CD4-positive, alpha-beta T cell (primary cell): ENCODE measurements at places on chromosomes 1 and 21.

DNA sequence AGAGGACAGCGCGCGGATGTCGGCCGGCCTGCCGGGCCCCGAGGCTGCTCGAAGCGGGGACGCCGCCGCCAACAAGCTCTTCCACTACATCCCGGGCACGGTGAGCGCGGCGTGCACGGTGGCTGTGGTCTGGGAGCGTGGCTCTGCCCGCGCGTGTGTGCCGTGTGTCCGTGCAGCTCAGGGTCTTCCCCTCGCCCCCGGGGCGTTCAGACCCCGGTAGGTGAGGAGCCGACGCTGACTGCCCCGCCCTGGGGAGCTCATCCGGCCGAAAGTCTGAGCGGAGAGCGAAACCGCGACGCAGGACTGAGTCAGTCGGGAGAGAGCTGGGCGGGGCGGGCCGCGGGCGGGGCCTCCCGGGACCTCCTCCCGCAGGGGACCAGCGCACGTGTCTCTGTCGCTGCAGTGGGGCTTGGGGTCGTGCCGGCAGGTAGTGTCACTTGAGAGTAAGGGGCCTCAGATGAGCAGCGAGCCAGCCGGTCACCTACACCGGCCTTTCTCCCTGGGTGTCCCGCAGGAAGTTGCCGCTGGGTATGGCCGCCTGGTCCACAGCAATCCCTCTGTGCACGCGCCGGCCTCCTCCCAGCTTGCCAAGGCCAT is 520 bp downstream of the PLEKHN1 start:
- no peaks in the 10 kb centered on the region for H3K36me3 ChIP-seq
- peaks cover 23% of the 10 kb centered on the region for H3K4me1 ChIP-seq
- peaks cover 9% of the 10 kb centered on the region for H3K27me3 ChIP-seq
- DNase-seq: peak; percentile 68
- H3K4me3 ChIP-seq: peak overlapping the region; percentile 67
- no peak overlapping the region for H3K27ac ChIP-seq

GRCh38 chr1:11174261-11174942 is 14.8 kb upstream of the ANGPTL7 start:
- H3K27me3 ChIP-seq: no peaks in the 10 kb centered on the region
- DNase-seq: no peak
- H3K27ac ChIP-seq: no peak overlapping the region
- no peaks in the 10 kb centered on the region for H3K4me1 ChIP-seq
- H3K36me3 ChIP-seq: peaks cover 32% of the 10 kb centered on the region

DNA sequence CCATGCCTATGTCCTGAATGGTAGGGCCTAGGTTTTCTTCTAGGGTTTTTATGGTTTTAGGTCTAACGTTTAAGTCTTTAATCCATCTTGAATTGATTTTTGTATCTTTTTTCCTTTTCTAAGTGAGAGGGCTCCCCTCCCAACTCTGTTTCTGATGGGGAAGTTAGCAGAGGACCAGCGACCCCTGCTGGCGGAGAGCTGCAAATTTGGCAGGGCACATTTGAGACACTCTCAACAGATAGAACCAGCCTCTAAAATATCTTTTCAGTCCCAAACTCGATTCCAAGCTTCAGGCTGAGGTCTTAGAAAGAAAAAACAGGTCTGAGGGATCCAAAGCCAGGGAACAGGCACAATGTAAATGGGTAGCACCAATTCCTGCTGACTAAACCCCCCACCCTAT is 32.5 kb downstream of the LRRC3 start:
- peaks cover 11% of the 10 kb centered on the region for H3K4me1 ChIP-seq
- no peaks in the 10 kb centered on the region for H3K36me3 ChIP-seq
- no peak overlapping the region for H3K4me3 ChIP-seq
- no peak overlapping the region for H3K27ac ChIP-seq
- no peaks in the 10 kb centered on the region for H3K27me3 ChIP-seq

DNA sequence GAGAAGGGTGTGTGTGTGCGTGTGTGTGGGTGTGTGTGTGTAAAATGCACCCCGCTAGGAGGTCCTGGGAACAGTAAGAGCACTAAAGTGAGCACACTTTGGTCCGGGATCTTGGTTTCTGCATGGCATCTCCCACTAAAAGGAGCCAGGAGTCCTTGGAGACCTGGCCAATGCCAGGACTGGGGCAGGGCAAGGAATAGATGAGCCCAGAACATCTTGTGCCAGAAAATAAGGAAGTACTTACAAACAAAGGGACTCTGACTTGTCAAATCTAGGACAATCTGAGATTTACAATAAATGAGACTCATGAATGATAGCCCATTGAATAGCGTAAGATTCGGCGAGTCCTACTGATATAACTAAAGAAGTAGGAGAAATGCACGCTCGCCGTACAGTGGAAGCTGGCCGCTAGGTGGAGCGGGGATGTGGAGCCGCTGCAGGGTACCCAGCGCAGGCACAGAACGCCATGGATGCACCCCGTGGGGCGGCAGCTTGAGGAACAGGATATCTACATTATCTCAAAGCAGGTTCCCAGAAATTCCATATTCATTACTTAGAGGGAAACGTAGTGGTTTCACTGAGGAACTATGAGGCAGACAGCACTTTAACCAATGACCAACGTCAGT is 7.1 kb downstream of the SLC37A1 start:
- H3K27ac ChIP-seq: no peak overlapping the region
- no peak for DNase-seq
- H3K27me3 ChIP-seq: no peaks in the 10 kb centered on the region
- H3K36me3 ChIP-seq: peaks cover 65% of the 10 kb centered on the region
- H3K4me3 ChIP-seq: no peak overlapping the region

DNA sequence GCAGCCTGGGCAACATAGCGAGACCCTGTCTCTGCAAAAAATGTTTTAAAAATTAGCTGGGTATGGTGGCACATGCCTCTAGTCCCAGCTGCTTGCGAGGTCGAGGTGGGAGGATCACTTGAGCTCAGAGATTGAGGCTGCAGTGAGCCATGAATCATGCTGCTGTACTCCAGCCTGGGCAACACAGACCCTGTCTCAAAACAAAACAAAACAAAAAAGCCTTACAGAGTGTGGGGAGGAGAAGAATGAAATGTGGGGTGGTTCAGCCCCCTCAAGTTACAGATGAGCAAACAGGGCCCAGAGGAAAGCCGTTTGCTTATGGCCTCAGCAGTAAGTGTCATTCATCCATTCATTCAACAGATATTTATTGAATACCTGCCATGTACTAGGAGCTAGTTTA is 40.7 kb downstream of the RPS6KA1 start:
- H3K36me3 ChIP-seq: peaks cover 83% of the 10 kb centered on the region
- no peak for DNase-seq
- H3K4me3 ChIP-seq: no peak overlapping the region
- no peaks in the 10 kb centered on the region for H3K27me3 ChIP-seq
- no peak overlapping the region for H3K27ac ChIP-seq
- H3K4me1 ChIP-seq: peaks cover 5% of the 10 kb centered on the region

DNA sequence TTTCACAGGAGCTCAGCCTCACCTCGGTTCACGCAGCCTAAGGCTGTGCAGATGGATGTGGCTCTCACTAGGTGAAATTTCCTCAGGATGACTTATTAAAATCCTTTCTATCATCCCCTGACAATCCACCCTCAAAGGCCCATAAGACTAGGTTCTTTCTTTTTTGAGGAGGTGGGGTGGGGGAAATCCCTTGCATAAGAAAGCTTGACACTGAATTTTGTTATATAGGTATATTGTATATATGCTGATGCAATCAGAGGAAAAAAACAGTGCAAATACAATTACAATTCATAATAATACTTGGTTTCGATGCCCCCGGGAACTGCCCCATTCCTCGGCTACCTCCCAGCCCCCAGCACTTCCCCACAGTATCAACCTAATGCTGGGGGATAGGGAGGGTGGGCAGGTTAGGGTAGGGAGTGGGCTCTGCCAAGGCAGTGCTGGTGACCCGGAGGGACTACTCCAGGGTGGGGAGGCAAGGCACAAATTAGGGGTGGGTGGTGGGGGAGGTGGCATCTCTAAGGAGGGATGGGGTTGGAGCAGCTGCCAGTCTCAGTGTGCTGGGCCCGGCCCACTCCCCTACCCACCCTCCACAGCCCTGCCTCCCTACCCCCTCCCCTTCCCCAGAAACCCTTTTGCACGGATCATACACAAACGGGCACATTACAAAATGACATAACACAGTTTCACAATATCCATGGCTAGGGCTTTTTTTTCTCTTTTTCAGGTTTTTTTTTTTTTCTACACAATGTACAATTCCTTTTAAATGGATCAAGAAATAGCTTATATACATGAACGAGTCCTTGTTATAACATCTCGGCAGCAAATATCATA is 30.9 kb downstream of the SLC27A3 start:
- H3K27ac ChIP-seq: peak overlapping the region; percentile 61
- no peaks in the 10 kb centered on the region for H3K27me3 ChIP-seq
- H3K36me3 ChIP-seq: peaks cover 43% of the 10 kb centered on the region
- no peak for DNase-seq
- peaks cover 21% of the 10 kb centered on the region for H3K4me1 ChIP-seq
- H3K4me3 ChIP-seq: no peak overlapping the region

- no peaks in the 10 kb centered on the region for H3K36me3 ChIP-seq
- DNase-seq: no peak
- no peak overlapping the region for H3K27ac ChIP-seq
- no peak overlapping the region for H3K4me3 ChIP-seq
- no peaks in the 10 kb centered on the region for H3K27me3 ChIP-seq
Observed at GRCh38 chr21:44000360-44000759, 11.7 kb upstream of the TRAPPC10 start.

DNA sequence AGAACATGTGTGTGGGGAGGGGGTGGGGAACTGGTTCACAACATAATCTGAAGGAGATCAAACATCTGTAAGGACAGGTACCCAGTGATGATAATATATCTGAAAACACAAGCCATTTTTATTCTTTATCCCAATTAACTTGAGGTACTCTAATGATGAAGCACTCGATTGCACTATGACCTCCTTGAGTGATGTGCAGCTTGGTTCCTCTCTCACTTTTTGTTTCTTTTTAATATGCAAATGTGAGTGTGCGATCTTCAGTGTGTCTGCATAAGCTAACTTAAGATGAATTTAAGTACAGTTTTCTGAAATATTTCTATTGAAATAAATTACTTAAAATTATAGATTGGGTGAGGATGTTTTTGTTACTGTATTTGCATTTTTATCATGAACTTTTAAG is 50.6 kb upstream of the ANGPTL1 start:
- no peaks in the 10 kb centered on the region for H3K4me1 ChIP-seq
- no peak overlapping the region for H3K27ac ChIP-seq
- no peaks in the 10 kb centered on the region for H3K36me3 ChIP-seq
- no peak overlapping the region for H3K4me3 ChIP-seq
- no peaks in the 10 kb centered on the region for H3K27me3 ChIP-seq

DNA sequence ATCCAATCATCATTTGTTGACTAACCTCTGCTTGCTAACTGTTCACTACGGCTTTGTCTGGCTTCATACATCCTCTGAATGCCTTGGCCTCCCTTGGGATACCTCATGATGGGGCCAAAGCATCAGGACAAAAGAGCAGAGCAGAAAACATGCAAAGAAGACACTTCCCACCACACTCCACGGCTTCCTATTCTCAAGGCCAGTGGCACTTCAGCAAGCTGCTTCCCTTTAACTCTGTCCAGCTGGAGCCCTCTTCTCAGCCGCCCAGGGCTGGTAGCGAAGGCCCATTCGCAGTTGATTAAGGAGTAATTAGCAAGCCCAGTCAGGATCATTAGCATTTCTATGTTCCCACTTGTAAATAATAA is 224.3 kb upstream of the FGGY start:
- H3K27me3 ChIP-seq: no peaks in the 10 kb centered on the region
- no peak overlapping the region for H3K27ac ChIP-seq
- peaks cover 22% of the 10 kb centered on the region for H3K4me1 ChIP-seq
- no peak for DNase-seq
- H3K36me3 ChIP-seq: no peaks in the 10 kb centered on the region

DNA sequence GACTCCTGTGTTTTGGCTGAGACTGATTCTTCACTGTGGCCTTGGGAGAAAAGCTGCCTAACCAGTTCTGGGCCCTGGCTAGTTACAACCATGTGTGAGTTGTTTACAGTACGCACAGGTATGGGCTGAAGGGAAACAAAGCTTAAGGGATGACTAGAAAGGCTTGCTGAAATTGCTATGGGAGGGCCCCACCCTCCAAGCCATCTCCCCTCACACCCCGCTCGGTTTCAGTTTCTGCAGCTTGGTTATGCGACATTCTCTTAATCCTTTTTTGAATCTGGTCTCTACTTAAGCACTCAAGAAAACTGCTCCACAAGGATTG is 43.1 kb downstream of the PBX1 start:
- DNase-seq: no peak
- no peak overlapping the region for H3K27ac ChIP-seq
- no peak overlapping the region for H3K4me3 ChIP-seq
- H3K27me3 ChIP-seq: no peaks in the 10 kb centered on the region
- H3K4me1 ChIP-seq: no peaks in the 10 kb centered on the region

- peaks cover 45% of the 10 kb centered on the region for H3K4me1 ChIP-seq
- no peak overlapping the region for H3K27ac ChIP-seq
- peaks cover 86% of the 10 kb centered on the region for H3K36me3 ChIP-seq
- no peaks in the 10 kb centered on the region for H3K27me3 ChIP-seq
Observed at GRCh38 chr1:1221887-1222574, 8.1 kb upstream of the TNFRSF4 start.

- H3K36me3 ChIP-seq: no peaks in the 10 kb centered on the region
- H3K27me3 ChIP-seq: no peaks in the 10 kb centered on the region
- no peaks in the 10 kb centered on the region for H3K4me1 ChIP-seq
- H3K4me3 ChIP-seq: no peak overlapping the region
- no peak for DNase-seq
Observed at GRCh38 chr1:216005916-216006315, 417.3 kb downstream of the USH2A start.

- peaks cover 29% of the 10 kb centered on the region for H3K27me3 ChIP-seq
- no peaks in the 10 kb centered on the region for H3K36me3 ChIP-seq
- H3K4me3 ChIP-seq: no peak overlapping the region
- DNase-seq: no peak
Observed at GRCh38 chr1:34790985-34791384, 1.8 kb upstream of the GJA4 start.
